ENCODE measurements at places on chromosomes 2 and 18.

- H3K27ac ChIP-seq, result no peak overlapping the region
- no peak overlapping the region for H3K4me3 ChIP-seq
- peaks cover 1% of the 10 kb centered on the region for H3K4me1 ChIP-seq
- no peaks in the 10 kb centered on the region for H3K36me3 ChIP-seq
Observed at GRCh38 chr2:83461135-83461534, 997.9 kb downstream of the SUCLG1 start.

DNA sequence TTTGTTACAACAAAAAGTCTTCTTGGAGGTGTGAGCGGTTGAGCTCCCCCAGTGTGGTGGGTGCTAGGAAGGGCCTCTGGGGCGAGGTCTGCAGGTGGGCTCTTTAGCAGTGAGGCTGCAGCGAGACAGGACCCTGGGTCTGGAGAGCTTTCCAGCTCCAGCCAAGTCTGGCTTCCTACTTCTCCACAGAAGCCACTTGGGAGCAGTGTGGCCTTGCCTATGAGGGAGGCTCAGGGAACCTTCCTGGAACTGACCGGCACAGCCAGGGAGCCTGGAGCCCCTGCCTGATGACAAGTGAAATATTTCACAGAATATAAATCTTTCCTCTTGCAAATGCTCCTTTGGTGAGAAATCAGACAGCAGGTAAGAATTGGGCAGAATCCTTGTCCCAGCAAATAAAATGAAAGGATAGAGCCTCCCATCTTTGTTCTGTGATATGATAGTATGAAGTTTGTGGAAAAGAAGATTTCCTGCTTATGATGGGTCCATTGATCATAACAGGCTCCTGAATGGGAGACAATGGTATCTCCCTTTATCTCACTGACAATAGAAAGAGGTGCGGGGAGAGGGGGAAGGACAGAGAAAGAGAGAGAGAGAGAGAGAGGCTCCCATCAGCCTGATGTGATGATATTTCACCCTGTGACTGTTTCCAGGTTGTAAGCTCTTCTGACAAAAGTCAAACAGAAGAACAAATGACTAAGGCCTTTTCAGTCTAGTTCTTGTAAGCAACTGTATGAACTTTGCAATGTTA lies 289.8 kb upstream of the SPRED2 start:
- no peak overlapping the region for H3K27ac ChIP-seq
- no peaks in the 10 kb centered on the region for H3K36me3 ChIP-seq
- H3K4me3 ChIP-seq, result no peak overlapping the region

GRCh38 chr2:10879624-10880585 lies 31.8 kb upstream of the KCNF1 start:
- no peaks in the 10 kb centered on the region for H3K27me3 ChIP-seq
- no peak for DNase-seq
- H3K27ac ChIP-seq, result no peak overlapping the region
- H3K36me3 ChIP-seq, result no peaks in the 10 kb centered on the region

DNA sequence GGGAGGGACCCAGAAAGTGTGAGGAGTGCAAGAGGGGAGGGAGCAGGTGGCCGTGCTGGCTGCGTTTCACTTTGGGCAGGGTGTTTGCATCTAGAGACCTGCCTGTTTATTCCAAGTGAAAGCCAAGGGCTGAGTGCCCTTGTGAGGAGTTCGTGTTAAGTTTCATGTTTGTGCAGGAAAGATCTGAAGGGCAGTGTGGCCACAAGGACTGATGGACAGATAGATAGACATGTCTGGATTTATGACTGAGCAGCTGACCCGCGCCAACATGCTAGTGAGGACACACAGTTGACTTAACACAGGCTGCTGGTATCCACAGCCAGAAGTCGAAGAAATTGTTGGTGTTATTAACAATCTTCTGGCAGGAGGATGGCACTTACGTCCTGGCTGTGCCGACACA lies 387.6 kb upstream of the TNP1 start:
- peaks cover 9% of the 10 kb centered on the region for H3K4me1 ChIP-seq
- no peaks in the 10 kb centered on the region for H3K27me3 ChIP-seq
- no peak overlapping the region for H3K27ac ChIP-seq
- DNase-seq, result no peak
- H3K36me3 ChIP-seq, result no peaks in the 10 kb centered on the region

GRCh38 chr18:33556846-33557245 lies 21.2 kb upstream of the ASXL3 start:
- H3K27ac ChIP-seq, result no peak overlapping the region
- H3K27me3 ChIP-seq, result no peaks in the 10 kb centered on the region
- no peak overlapping the region for H3K4me3 ChIP-seq
- DNase-seq, result no peak
- H3K36me3 ChIP-seq, result no peaks in the 10 kb centered on the region

DNA sequence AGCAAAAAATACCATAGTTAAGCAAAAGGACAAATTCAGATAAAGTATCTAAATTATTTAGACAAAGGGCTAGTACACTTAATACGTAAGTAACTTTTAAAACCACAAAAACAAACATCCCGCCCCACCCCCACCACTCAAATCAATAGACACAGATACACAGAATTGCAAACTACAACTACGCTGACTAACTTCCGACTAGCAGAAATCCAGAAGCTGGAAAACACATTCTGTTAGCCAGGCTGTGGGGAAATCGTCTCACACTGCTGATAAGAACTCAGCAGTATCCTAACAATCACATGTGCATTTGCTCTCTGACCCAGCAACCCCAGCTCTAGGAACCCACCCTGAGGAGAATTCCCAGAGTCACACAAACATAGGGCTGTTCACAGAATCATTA lies 16.6 kb downstream of the FAM168B start:
- H3K27ac ChIP-seq, result no peak overlapping the region
- no peaks in the 10 kb centered on the region for H3K27me3 ChIP-seq
- no peak overlapping the region for H3K4me3 ChIP-seq
- H3K4me1 ChIP-seq, result no peaks in the 10 kb centered on the region
- peaks cover 36% of the 10 kb centered on the region for H3K36me3 ChIP-seq

DNA sequence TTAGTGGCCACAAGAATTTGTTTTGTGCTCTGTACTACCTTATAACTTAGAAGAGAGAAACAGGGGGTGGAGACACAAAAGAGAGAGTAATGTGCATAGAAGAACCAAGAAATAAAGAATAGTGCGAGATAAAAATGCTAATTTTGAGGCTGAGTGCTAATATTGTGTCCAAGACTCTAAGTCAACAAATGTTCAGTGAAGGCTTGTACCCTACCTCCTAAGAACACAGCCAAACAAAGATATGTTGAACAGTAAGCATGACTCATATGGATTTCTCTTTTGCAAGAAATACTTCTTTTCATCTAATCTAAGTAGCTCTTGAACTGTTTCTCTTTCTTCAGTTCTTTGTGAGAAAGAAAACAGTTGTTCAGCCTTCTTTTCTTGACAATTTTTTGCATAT lies 45.2 kb downstream of the GAREM1 start:
- no peak for DNase-seq
- no peak overlapping the region for H3K4me3 ChIP-seq
- H3K27ac ChIP-seq, result no peak overlapping the region
- H3K27me3 ChIP-seq, result no peaks in the 10 kb centered on the region
- H3K36me3 ChIP-seq, result no peaks in the 10 kb centered on the region
- H3K4me1 ChIP-seq, result no peaks in the 10 kb centered on the region

DNA sequence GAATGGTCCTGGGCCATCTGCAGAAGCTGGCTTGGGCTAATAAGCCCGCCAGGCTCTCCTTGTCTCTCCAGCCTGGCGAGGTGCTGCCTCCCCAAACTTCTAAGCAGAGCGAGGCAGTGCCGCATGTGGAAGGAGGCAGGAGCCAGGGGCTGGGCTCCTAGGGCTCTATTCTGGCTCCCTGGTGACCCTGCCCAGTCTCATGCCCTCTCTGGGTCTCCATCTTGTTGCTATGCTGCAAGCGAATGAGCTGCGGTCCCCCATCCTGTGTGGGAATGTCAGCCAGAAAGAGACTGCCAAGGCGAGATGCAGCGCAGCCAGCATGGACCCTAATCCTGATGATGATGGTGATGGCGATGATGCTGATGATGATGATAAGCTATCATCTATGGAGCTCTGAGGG lies 48.7 kb downstream of the TNS1 start:
- H3K4me3 ChIP-seq, result no peak overlapping the region
- no peaks in the 10 kb centered on the region for H3K36me3 ChIP-seq
- H3K27ac ChIP-seq, result no peak overlapping the region
- no peaks in the 10 kb centered on the region for H3K27me3 ChIP-seq

DNA sequence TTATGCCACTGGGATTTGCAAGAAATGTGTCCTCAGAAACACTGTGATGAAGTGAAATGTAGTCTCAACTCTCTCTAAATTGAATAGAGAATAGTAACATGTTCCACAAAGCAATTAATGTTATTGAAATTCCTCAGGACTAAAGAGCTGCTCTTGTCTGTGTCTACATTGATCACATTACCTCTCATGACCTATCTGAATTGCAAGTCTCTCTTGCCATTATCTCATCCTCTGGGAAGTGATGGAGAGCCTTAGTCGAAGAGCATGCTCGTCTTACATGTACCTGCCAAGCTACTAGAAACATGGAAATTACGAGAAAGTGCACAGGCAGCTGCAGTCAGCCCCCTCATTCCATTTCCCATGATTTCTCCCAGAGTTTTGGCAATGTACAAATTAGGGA lies 561.1 kb upstream of the ZNF804A start:
- H3K4me3 ChIP-seq, result no peak overlapping the region
- H3K27ac ChIP-seq, result no peak overlapping the region
- DNase-seq, result no peak
- H3K27me3 ChIP-seq, result no peaks in the 10 kb centered on the region
- no peaks in the 10 kb centered on the region for H3K4me1 ChIP-seq

- H3K36me3 ChIP-seq, result no peaks in the 10 kb centered on the region
- H3K4me1 ChIP-seq, result peaks cover 2% of the 10 kb centered on the region
- H3K4me3 ChIP-seq, result no peak overlapping the region
- DNase-seq, result no peak
- no peaks in the 10 kb centered on the region for H3K27me3 ChIP-seq
Observed at GRCh38 chr2:101064505-101064867, 62.4 kb downstream of the RPL31 start.

DNA sequence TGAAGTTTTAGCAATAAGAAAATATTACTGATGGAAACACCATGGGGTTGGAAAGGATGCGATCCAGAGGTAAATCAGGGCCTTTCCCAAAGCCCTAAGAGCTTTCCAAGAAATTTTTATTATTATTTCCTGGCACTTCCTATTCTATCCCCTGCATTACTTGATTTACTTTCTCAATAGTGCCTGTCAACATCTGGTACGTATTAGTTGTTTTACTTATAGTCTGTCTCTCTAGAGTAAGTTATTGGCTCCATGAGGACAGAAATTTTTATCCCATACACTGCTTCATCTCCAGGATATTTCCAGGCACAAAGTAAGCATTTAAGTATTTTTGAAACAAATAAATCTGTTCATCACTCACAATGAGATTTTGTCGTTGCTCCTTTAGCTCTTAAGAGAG lies 18.1 kb downstream of the PPP4R1 start:
- H3K27ac ChIP-seq, result no peak overlapping the region
- H3K4me1 ChIP-seq, result no peaks in the 10 kb centered on the region
- no peak overlapping the region for H3K4me3 ChIP-seq

GRCh38 chr18:59189746-59190145 lies 30.2 kb upstream of the GRP start:
- DNase-seq, result no peak
- no peak overlapping the region for H3K4me3 ChIP-seq
- no peaks in the 10 kb centered on the region for H3K27me3 ChIP-seq
- no peaks in the 10 kb centered on the region for H3K36me3 ChIP-seq
- no peaks in the 10 kb centered on the region for H3K4me1 ChIP-seq

GRCh38 chr18:4720518-4720917 lies 265.4 kb upstream of the DLGAP1 start:
- H3K4me3 ChIP-seq, result no peak overlapping the region
- peaks cover 23% of the 10 kb centered on the region for H3K4me1 ChIP-seq
- H3K27me3 ChIP-seq, result no peaks in the 10 kb centered on the region

DNA sequence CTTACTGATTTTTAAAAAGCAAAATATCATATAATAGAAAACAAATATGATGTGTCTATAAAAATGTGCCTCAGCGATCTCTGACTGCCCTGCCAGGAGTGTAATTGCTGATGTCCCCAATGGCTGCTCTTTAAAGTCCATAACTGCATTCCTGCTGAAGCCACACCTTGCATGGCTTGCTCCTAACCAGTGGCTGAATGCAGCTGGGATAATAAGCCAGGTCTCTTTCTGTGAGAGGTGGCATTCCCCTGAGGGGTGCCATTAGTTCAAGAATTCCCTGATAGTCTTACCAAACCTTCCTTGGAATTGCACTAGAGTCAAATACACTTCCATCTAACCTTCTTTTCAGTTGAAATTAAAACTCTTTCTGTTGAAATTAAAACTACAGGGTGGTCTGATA lies 125.8 kb upstream of the ZNF804A start:
- H3K27me3 ChIP-seq, result no peaks in the 10 kb centered on the region
- no peaks in the 10 kb centered on the region for H3K36me3 ChIP-seq
- no peaks in the 10 kb centered on the region for H3K4me1 ChIP-seq
- no peak overlapping the region for H3K4me3 ChIP-seq
- no peak overlapping the region for H3K27ac ChIP-seq

GRCh38 chr2:2464094-2464493 lies 133.0 kb upstream of the MYT1L start:
- H3K27me3 ChIP-seq, result no peaks in the 10 kb centered on the region
- H3K4me3 ChIP-seq, result no peak overlapping the region
- no peak for DNase-seq
- no peaks in the 10 kb centered on the region for H3K36me3 ChIP-seq
- no peak overlapping the region for H3K27ac ChIP-seq

Measured in neuronal stem cell (in vitro differentiated cells).